Bone marrow (tissue), 2 donors: ENCODE measurements at places on chromosomes 6 and 20.

GRCh38 chr6:158042245-158042798 is 60.7 kb downstream of the SYNJ2 start:
- no peak for DNase-seq

- no peak for DNase-seq
Observed at GRCh38 chr6:38302081-38302480, 337.6 kb downstream of the BTBD9 start.

GRCh38 chr6:30452736-30453507 is 36.4 kb upstream of the HLA-E start:
- DNase-seq = no peak

DNA sequence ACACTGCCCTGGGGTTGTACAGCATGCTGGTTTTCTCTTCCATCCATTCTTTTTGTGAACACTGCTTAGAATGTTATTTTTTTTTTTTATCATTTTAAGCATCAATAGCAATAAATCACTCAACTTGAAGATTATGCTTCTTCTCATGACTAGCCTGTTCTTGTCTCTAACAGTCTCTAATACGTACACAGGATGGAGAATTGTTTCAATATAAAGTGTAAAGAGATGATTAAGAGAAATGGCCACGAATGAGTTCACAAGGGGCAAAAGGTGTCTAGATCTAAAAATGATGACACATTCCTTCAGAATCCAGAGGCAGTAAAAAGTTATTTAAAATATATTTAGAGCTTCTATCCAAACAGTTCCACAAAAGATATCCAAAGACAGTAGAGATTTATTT is 390.2 kb downstream of the HDGFL1 start:
- no peak for DNase-seq

DNA sequence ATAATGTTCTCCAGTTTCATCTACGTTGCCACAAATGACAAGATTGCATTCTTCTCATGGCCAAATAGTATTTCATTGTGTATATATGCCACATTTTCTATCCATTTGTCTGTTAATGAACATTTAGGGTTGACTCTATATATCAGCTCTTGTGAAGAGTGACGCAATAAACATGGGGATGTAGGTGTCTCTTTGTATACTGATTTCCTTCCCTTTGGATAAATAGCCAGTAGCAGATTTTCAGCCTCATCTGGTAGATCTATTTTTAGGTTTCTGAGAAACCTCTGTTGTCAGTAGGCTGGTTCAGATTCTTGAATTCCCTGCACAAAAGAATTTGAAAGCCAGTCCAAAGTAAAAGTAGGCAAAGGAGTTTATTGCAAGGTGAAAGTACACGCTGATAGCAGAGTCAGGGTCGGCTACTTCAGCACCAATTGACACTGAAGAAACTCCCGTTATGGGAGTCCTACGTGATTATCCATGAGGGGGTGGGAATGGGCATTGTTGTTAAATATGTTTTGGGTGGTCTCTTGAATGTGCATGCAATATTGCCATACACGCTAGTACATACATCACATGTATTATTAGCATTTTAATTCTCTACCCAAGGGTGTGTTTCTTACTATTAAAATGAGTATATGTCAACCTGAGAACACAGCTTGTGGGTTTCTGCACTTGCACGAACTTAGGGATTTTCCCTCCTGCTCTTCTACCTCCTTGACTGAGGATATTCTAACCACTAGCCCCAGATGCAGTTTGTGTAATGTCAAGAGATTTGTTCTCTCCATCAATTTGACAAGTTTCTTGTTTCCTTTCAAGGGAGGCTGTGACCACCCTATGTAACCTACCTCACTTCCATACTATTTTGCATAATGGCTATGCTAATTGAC is 14.4 kb upstream of the SLC17A2 start:
- no peak for DNase-seq

DNA sequence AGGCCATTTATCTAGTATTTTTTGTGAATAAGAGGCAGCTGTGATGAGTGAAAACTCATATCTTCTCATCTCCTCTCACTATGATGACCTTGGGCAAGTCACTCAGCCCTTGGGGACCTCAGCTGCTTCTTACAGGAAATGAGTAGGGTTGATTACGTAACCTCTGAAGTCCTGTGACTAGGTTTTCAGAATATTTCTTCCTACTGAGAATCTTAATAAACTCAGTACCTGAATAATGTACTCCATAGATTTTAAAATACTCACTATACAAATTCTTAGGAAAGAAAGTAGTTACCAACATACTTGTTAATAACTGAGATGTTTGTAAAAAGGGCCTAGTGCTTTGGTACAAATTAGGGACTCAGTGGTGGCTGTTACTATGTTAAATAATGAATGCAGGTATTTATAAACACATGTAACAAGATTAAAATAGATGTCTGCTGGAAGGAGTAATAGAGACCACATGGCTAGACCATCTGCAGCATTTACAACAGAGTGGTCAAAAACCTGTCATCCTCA is 60.9 kb downstream of the RPRD1B start:
- no peak for DNase-seq

- DNase-seq = no peak
Observed at GRCh38 chr6:22903826-22904225, 334.5 kb downstream of the HDGFL1 start.

DNA sequence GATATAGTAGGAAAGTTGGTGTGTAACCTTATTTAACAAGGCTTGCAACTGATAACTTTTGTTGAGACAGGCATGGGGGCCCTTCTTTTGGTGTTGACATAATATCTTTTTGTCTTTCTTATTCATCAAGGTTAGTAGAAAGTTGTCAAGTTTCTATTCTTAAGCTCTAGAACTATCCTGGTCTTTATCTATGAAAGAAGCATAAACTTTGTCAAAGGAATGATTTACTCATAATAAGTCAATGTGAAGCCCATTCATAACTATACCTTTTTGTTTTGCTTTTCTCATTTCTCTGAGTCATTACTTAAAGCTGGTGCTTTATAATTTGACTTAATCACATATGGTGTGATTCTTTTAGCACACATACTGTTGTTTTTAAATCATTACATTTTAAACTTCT is 312.4 kb downstream of the UTRN start:
- DNase-seq = no peak

DNA sequence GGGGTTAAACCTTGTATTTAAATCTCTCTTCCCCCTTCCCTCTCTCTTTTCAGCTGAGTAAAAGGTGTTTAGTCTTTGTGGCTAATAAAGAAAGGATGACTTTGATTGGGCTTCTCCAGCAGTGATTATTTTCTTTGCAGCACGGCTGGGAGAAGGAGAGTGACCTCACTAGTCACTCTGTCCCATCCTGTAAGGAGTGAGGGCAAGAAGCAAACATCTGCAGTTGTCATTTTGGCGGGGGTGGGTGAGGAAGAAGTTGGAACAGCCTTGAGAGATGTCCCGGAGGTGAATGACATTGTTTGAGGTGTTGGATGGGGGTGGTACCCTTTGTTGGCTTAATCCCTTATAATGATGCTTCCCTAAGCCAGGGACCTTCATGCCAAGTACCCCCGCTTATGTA is 223.6 kb downstream of the EYA2 start:
- DNase-seq = no peak

DNA sequence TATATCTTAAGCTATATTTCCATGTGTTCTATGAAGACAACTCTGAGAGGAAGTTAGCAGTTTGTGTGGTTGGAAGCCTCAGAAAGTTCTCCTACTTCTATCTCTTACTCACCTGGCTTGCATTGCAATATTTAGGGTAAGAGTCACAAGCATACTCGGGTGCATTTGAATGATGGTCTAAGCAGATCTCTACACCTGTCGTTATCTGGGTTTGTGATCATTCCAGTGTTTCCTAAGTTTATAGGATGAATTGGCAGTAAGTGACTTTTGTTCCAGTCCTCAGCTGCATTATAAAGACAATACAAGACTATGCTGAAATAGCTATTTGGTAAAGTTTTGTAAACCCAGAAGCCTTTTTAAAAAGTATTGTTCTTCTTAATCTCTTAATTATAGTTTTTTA is 36.9 kb downstream of the CBFA2T2 start:
- DNase-seq = no peak

- no peak for DNase-seq
Observed at GRCh38 chr20:57384486-57384885, 6.7 kb upstream of the RBM38 start.

DNA sequence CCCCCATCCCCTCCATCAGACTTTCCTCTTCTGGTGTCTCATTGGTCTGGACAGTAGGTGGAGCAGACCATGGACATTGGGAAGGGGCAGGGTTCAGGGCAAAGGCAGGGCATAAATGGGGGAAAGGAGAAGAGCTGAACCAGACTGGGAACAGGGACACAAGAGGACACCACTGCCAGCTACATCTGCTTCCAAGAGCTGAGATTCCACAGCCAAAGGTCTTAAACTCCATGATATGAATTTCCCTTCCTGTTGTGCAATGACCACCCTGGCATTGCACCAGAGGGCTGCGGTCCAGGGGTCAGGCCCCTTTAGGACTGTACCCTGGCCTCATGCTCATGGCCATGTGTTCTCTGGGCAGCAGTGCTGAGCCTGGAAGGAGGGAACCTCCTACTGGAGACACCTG is 137.9 kb downstream of the MAFB start:
- DNase-seq = no peak

- no peak for DNase-seq
Observed at GRCh38 chr6:145075425-145075824, 659.9 kb downstream of the EPM2A start.
